Activated CD8-positive, alpha-beta memory T cell treated with anti-CD3 and anti-CD28 coated beads, Interleukin-2, amount 50 U/mL, for 4 hours (primary cell): ENCODE measurements at places on chromosomes 11 and 22.

GRCh38 chr11:95767498-95767897 lies 22.1 kb downstream of the FAM76B start:
- DNase-seq: no peak

DNA sequence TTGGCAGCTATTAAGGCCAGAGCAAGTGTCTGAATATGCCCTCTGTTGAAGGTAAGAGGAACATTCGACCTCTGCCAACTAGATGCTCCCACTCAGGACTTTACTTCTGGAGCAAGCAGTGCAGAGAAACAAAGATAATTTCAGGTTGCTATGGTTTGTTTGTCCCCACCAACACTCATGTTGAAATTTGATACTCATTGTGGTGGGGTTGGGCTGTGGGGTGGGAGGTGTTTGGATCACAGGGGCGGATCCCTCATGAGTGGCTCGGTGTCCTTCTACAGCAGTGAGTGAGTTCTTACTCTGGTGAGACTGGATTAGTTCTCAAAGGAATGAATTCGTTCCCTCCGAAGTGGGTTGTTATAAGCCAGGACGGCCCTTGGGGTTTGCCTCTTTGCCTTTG lies 12.0 kb downstream of the OR8A1 start:
- DNase-seq: no peak

GRCh38 chr11:17581036-17581731 lies 34.1 kb downstream of the OTOG start:
- no peak for DNase-seq

GRCh38 chr11:65047581-65048422 lies 6.8 kb downstream of the SAC3D1 start:
- no peak for DNase-seq

DNA sequence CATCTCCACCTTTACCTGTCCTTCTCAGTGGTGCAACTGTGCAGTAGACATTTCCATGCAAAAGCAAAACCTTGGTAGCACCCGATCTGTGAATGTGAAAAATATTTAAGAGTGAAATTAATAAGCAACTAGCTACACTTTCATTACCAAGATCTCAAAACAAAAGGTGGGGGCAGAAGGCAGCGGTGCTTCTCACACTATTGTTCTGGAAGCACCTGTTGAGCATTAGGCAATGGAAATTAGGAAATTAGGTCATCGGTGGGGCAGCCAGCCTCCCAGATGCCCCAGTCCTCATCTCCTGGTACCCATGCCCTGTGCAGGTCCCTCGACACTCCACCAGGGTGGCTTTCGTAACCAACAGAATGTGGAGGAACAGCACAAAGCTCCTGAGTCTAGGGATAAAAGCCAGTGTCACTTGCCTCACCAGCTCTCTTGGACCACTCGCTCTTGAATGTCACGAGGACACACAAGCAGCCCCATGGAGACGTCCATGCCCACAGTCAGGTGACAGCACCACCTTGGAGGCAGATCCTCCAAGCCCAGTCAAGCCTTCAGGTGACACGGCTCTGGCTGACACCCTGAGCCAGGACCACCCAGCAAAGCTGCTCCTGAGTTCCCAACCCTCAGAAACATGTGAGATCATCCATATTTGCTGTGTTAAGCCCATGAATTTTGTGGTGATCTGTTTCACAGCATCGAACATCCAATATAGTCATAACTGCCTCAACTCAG lies 3.3 kb downstream of the LTO1 start:
- no peak for DNase-seq

DNA sequence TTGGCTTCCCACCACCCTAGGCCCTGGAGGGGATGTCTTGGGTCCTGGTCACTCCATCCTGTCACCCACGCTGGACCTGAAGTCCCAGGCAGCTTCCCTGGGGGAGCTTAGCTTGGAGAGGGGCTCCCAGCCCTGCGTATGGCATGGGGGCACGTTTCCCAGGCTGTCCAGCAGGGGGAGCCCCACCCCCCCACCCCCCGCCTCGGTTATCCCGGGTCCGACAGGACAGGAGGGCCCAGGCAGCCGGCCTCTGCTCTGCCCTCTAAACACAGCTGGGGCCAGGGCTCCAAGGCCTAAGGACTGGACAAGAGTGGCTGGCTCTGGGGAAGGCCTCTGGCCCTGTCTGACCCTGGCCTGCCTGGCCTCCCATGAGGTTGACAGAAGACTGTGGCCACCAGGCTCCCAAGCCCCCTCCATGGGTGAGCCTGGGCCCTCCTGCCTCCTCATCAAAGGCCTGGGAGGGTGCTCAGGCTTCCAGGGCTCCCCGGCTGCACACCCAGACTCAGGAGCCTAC lies 104.8 kb downstream of the NECTIN1 start:
- DNase-seq: no peak

DNA sequence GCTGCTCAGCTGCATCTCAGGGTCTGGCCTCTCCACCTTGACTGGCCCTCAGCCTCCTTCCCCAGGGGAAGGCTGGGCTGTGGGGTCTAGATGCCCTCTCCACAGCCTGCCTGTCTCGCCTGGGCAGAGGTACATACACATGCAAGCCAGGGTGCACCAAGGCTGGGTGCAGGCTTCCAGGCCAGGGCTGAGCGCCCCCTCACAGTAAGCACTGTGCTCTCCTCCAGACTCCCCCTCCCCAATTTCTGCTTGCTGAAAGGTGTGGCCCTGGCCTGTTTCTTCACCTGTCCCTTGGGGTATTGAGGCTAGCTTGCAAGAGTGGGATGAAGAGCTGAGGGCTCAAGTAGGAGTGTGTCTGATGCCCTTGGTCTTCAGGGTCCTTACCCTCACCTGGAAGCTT lies 22.5 kb downstream of the RELT start:
- no peak for DNase-seq

- no peak for DNase-seq
These were observed 78.8 kb downstream of the CCDC81 start for GRCh38 chr11:86453290-86454030.

- no peak for DNase-seq
These were observed 7.9 kb upstream of the SPON1 start for GRCh38 chr11:13954591-13954990.

GRCh38 chr11:95443386-95443785 lies 212.4 kb upstream of the SESN3 start:
- no peak for DNase-seq

DNA sequence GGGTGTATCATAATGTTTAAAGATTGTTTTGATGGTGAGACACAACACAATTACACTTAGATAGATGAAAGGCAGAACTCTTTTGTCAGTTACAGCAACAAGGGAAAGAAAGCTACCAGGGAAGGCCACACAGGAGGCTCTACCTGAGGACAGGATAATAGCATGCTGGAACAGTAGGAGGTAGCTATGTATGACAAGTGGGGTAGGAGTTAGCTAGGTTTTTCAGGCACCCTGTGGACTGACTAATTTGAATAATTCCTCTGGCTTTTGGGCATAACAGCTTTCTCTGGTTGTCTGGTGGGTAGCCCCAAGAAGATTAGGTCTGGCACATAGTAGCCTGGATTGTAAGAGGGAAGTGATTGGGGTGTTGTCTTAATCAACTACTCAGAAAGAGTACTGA lies 475.4 kb upstream of the CHORDC1 start:
- DNase-seq: no peak

GRCh38 chr22:32545801-32546200 lies 71.2 kb downstream of the FBXO7 start:
- DNase-seq: no peak

DNA sequence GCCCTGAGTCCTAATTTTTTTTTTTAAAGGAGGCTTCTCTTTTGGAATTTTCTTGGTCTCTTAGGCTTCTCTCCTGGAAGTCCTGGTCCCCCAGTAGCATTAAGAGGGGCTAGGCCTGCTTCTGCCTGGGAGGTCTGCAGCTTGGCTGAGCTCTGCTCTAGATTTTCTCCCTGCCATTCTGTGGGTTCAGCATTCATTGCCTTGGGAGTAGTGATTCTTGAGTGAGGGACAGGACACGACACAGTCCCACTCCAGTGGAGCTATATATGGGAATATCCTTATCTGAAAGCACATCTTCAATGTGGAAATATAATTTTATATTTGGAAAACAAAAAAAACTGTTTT lies 3.7 kb downstream of the IGSF22 start:
- no peak for DNase-seq

DNA sequence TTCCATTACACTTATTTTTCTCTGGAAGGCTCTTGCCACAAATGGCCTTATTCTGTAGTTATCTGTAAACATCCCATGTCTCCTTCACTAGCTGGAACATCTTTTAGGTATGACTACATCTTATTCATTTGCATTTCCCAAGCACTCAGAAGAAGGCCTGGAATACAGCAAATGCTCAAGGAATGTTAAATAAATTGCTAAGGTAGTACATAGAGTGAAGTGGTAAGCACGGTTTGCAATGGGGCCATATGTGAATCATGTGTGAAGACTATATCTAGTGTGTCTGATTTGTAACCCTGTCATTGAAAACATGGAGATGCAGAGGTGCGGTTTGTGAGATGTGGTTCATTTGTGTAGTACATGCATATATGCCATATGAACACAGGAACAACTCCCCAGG lies 33.5 kb downstream of the GDPD4 start:
- DNase-seq: no peak

DNA sequence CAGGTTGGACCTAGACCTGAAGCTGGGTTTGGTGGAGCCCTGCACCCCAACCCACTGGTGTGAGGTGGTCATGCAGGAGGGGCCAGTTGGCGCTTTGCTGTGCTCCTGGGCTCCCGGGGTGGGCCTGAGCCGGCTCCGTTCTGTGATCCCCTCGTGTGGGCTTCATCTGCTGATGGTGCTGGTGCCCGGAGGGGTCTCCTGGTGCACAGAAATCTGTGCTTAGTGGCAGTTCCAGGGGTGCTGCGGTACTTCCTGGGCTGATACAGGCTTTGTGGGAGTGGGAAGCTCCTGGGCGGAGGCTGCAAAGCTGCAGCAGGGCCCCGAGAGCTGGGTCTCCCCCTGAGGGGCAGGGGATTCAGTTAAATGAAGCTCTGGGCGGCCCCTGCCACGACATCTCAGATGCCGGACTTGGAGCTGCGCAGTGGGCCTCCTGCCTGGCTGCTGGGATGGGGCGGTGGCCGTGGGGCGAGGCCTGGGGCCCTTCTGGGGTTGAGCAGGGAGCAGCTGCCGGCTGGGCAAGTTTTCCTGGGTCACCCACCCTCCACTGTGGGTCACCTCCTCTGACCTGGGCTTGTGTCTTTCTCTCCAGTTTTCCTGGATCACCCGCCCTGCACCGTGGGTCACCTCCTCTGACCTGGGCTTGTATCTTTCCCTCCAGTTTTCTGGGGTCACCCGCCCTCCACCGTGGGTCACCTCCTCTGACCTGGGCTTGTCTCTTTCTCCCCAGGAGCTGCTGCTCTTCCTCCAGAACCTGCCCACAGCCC lies 410.5 kb downstream of the TBC1D22A start:
- DNase-seq: no peak

DNA sequence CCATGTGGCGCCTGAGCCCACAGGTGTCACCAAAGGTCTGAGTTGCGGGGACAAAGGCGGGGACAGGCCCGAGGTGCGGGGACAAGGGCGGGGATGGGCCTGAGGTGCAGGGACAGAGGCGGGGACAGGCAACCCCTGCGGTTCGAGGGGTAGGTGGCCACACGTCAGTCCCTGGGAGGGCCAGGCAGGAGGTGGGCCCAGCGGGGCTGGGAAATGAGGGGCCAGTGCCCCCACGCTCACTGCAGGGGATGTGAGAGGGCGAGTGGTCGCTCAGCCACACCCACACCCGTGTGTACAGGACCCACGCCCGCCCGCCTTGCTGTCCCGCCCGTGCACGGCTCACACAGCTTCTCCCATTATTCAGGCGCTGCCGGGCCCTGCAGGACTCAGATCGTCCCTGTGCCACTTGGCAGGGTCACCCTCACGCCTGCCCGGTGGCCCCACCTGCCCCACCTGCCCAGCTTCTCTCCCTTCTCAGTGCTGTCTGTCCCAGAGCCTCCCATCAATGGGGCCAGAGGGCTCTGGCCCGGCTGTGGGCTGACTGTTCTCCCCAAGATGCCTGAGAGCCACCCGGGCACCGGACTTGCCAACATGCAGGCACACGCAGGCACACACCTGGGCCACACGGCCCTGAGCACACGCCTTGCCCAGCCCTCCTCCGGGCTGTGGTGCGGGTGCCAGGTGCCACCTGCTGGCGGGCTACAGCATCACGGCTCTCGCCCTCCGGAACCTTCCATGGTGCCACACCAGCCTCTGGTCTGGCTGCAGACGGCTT lies 14.2 kb upstream of the MUC6 start:
- peak; percentile 76 for DNase-seq

- DNase-seq: no peak
These were observed 76.1 kb downstream of the C11orf58 start for GRCh38 chr11:16814410-16815046.

DNA sequence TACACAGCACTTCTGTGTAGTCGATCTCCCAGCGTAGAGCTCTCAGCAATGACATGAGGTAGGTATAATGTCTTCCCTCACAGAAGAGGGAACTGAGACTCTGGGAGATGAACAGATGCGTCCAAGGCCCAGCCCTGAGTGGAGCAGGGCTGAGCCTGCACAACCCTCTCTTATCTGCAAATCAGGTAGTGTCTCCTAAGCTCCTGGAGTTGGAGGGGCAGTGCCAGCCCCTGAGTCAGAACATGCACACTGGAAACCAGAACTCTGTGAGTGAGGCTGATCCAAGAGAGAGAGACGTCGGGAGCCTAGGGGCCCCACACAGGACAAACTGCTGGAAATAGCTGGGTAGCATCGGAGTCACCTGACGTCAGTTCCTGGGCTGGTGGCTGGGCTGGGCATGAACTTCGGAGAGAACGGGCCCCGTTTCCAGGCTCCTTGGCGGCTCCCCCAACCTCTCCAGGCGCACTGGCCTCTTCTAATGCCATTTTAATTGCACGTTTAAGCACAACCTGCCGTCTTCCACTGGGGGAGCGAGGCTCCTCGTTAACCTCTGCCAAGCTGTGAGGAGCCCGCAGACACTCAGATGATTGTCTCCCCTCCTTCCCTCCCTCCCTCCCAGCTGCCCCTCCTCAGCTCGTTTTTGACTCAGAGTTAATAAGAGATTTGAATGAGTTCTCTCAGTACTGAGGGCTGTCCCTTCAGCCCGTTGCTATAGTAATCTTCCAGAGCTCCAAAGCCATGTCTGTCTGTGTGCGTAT lies 191.2 kb upstream of the TBCEL start:
- DNase-seq: no peak

DNA sequence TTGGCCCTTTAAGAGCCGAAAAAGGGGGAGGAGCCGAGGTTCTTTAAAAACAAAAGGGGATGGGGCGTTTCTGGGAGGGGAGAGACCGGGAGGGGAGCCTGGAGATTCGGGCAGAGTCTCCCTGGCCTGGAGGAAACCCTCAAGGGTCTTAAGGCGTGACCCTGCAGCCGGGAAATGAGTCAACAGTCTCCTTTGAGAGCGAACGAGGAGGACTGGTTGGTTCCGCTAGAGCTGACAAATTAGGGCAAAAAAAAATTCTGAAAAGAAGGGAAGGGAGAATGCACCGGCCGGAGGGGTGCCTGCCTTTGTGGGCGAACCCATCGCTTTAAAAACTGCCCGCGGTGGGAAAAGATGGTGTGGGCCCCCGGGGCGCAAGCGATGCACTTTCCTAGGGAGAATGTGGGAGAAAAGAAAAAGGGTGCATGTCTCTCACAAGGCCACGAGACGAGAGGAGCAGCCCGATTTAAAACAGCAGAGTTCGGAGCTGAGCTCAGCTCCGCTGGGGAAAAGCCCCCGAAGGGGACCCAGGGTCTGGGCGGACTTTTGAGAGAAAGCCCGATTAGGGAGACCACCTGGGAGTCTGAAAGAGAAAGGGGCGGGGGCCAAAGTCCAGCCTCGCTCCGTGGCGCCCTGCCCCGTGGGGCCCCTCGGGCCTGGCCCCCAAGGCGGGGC lies 874 bp downstream of the ZFTA start:
- peak; percentile 29 for DNase-seq

GRCh38 chr11:125938418-125938817 lies 7.4 kb upstream of the VSIG10L2 start:
- no peak for DNase-seq
